ENCODE measurements at places on chromosomes 2 and 18. TPM values are rescaled to one million over a fixed set of nuclear protein-coding genes. Genes with fewer than 3 reads are reported as not detected.

- H3K4me3 ChIP-seq, result peak within 1 kb of the TSS; percentile 53
- H3K4me1 ChIP-seq, result no peaks in the 10 kb centered on the region
- no peaks in the 10 kb centered on the region for H3K27me3 ChIP-seq
- no peak within 1 kb of the TSS for H3K27ac ChIP-seq
Measured at GRCh38 chr2:170715062-170715931, at the start of gene SP5. Gene SP5 (plus strand): TSS chr2:170715337. CDS start chr2:170715513, 176 bp downstream.

- H3K36me3 ChIP-seq, result no peaks in the 10 kb centered on the region
- peaks cover 1% of the 10 kb centered on the region for H3K4me1 ChIP-seq
- no peak for DNase-seq
- no peaks in the 10 kb centered on the region for H3K27me3 ChIP-seq
- no peak overlapping the region for H3K4me3 ChIP-seq
Measured at GRCh38 chr2:69701100-69701945, 40.6 kb upstream of the ANXA4 start.

DNA sequence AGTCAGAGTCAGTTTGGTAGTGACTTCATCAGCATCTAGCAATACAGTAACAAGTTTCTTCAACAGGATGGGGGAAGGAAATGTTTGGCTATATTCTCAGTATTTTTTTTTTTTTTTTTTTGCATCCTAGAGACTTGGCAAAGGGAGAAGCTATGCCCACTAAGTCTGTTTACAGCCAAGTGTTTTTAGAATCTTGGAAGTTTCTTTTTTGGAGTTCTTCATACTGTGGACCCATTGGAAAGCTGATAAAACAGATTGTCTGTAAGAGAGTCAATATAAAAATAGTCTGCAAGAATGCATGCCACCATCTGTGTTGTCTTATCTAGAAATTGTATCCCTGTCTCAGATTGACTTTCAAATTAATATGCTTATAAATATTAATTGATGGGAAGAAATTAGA lies 171.2 kb downstream of the ADCYAP1 start:
- H3K4me1 ChIP-seq, result no peaks in the 10 kb centered on the region
- no peaks in the 10 kb centered on the region for H3K36me3 ChIP-seq
- H3K4me3 ChIP-seq, result no peak overlapping the region
- no peak overlapping the region for H3K27ac ChIP-seq
- no peak for DNase-seq
- H3K27me3 ChIP-seq, result no peaks in the 10 kb centered on the region

DNA sequence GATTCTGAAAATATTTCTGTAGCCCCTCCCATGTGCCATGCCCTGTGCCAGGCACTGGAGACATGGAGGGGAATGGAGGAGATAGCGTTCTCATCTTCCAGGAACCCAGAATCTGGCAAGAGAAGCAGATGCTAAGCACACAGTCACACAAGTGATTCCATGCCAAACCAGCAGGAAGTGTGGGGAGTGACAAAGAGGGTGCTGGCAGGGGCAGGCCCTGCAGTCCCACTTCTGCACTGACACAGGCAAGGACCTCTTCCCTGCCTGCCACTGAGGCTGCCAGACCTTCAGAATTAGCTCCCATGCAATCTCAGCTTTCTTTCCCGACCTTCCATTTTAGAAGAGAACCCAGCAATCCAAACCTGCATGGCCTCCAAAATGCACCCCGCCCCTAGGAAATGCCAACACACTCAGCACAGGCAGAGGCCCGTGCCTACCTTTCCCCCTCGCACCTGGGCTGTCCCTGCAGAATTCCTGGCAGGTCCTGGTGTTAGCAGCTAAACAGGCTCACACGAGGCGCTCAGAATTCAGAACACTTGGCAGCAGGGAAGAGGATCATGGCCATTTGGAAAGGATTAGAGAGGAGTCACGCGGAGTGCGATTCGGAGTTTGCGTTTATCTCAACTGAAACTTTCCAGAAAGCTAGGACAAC lies 155.3 kb downstream of the MSH2 start:
- H3K36me3 ChIP-seq, result no peaks in the 10 kb centered on the region
- H3K27ac ChIP-seq, result no peak overlapping the region
- DNase-seq, result no peak
- H3K4me1 ChIP-seq, result no peaks in the 10 kb centered on the region

- H3K27me3 ChIP-seq, result no peaks in the 10 kb centered on the region
- no peaks in the 10 kb centered on the region for H3K4me1 ChIP-seq
- H3K27ac ChIP-seq, result no peak overlapping the region
- peaks cover 8% of the 10 kb centered on the region for H3K36me3 ChIP-seq
Measured at GRCh38 chr18:74508821-74509225, 12.7 kb downstream of the CNDP2 start.

- H3K4me1 ChIP-seq, result peaks cover 2% of the 10 kb centered on the region
- H3K27ac ChIP-seq, result no peak overlapping the region
- H3K4me3 ChIP-seq, result no peak overlapping the region
- H3K36me3 ChIP-seq, result no peaks in the 10 kb centered on the region
Measured at GRCh38 chr2:163970058-163970813, 234.4 kb upstream of the FIGN start.

- H3K27me3 ChIP-seq, result no peaks in the 10 kb centered on the region
- no peak overlapping the region for H3K27ac ChIP-seq
- no peak overlapping the region for H3K4me3 ChIP-seq
- H3K4me1 ChIP-seq, result no peaks in the 10 kb centered on the region
- DNase-seq, result no peak
- H3K36me3 ChIP-seq, result no peaks in the 10 kb centered on the region
Measured at GRCh38 chr2:227433171-227433570, 38.8 kb upstream of the AGFG1 start.

DNA sequence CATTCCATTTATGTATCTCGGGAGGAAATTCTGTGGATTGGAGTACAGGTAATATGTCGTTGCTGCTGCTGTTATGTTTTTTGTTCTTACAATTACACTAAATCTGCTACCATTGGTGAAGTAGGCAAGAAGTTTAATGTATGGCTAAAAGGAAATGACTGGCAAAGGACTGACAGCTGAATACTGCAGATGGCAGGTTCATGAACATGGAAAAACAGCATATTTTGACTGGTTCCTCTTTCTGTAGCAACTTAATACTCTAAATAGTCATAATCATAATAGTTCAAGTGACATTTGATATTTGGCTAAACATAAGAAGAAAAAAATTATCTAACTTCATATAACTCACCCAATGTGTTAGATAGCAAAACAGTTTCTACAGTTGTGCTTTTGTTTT lies 84.5 kb upstream of the PGAP1 start:
- no peaks in the 10 kb centered on the region for H3K4me1 ChIP-seq
- H3K27me3 ChIP-seq, result no peaks in the 10 kb centered on the region
- H3K27ac ChIP-seq, result no peak overlapping the region
- H3K4me3 ChIP-seq, result no peak overlapping the region
- H3K36me3 ChIP-seq, result no peaks in the 10 kb centered on the region

- H3K27ac ChIP-seq, result no peak overlapping the region
- H3K27me3 ChIP-seq, result no peaks in the 10 kb centered on the region
- no peak overlapping the region for H3K4me3 ChIP-seq
Measured at GRCh38 chr2:160371251-160372009, 122.2 kb downstream of the RBMS1 start.

DNA sequence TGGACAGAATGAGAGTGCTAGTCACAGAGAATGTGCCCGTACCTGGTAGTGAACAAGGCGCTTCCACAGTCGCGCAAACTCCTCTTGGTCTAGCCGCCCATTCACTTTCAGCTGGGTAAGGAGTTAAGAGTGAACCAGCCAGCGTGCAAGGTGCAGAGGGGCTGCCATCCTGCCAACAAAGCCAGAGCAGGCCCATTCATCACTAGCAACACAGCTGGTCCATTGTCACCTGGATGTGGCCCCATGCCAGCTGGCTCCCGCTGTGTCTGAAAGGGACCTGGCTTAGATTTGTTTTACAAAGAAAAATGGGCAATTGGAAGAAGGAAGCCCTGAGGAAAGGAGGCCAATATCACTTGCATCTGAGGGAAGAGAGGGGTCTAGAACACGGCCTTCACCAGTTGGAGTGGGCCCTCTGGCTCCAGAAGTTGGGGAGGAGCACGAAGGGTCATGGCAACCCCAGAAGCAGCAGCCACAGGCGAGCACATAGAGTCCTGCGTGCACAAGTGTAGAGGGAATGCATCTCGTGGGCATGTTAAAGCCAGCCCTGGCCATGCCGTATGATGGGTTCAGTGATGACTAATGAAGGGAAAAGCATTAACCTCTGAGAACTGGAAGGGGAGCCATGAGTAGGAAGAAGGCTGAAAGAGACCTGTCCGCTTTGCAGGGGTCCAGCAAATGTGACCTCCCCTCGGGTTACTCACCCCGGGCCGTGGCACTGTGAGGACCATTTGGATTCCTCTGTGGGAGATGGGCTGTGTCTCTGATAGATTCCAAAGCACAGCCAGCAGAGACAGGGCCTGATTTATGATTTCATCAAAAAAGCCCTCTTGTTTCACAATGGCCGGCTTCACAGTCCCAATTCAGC lies 70.6 kb downstream of the CAPN13 start:
- DNase-seq, result no peak
- no peaks in the 10 kb centered on the region for H3K4me1 ChIP-seq
- no peaks in the 10 kb centered on the region for H3K27me3 ChIP-seq
- H3K27ac ChIP-seq, result no peak overlapping the region
- H3K36me3 ChIP-seq, result no peaks in the 10 kb centered on the region

- H3K4me3 ChIP-seq, result no peak overlapping the region
- peak; percentile 49 for DNase-seq
- no peaks in the 10 kb centered on the region for H3K4me1 ChIP-seq
Measured at GRCh38 chr2:23615216-23616020, 230.4 kb downstream of the KLHL29 start.

- no peaks in the 10 kb centered on the region for H3K27me3 ChIP-seq
- DNase-seq, result no peak
- no peaks in the 10 kb centered on the region for H3K36me3 ChIP-seq
- no peak overlapping the region for H3K4me3 ChIP-seq
- H3K4me1 ChIP-seq, result no peaks in the 10 kb centered on the region
Measured at GRCh38 chr18:13176847-13177246, 41.7 kb upstream of the LDLRAD4 start.

DNA sequence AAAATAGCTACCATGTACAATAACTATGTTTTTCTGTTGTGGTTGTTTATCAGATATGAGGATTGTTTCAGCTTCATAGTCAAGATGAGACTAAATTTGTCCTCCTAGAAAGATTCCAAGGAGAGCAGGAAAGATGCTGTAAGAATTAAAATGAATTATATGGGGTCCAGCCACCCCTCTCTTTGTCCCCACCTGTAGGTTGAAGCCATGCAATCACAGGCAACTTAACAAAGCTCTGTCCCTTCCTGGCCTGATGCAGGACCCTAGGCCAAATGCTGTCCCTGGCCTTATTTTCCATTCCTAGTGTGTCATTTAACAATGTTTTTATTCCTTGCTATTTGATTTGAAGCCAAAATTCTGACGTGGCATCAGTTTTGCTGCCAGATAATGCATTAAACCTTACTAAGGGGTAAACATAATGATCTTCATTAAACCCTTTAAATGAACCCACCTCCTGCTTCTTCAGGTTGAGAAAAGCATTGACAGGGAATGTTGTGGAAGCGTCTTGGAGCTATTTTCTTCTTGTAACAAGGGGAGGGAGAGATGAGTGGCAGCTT lies 240.9 kb upstream of the ZNF521 start:
- H3K27me3 ChIP-seq, result no peaks in the 10 kb centered on the region
- no peak overlapping the region for H3K4me3 ChIP-seq
- H3K36me3 ChIP-seq, result no peaks in the 10 kb centered on the region
- H3K4me1 ChIP-seq, result no peaks in the 10 kb centered on the region
- DNase-seq, result no peak

DNA sequence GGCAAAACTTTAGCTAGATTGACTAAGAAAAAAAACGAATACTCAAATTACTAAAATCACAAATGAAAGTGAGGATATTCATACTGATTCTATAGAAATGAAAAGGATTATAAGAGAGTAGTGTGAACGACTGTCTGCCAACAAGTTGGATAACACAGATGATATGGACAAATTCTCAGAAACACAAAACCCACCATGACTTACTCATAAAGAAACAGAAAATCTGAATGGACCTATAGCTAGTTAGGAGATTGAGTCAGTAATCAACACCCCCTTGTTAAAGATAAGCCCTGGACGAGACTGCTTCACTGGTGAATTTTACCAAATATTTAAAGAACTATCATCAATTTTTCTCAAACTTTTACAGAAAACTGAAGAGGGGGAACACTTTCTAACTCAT lies 108.8 kb upstream of the TMEM200C start:
- H3K27me3 ChIP-seq, result no peaks in the 10 kb centered on the region
- no peak for DNase-seq
- no peak overlapping the region for H3K4me3 ChIP-seq
- H3K27ac ChIP-seq, result no peak overlapping the region

DNA sequence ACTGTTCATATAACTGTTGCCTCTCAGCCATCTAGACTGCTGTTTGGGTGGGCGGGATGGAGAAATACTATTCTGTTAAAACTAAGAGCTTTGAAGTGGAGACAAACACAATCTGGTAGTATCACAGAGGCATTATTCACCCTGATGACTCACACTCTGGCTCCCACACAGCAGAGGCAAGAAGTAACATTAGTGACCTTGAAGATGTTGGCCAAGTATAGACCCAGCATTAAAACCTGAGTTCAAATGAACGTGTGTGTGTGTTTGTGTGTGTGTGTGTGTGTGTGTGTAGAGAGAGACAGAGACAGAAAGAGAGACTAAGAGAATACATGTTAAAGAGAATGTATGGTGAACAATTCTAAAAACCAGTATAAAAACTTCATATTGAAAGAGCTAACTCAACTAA lies 22.5 kb upstream of the ACVR1 start:
- no peak for DNase-seq
- H3K27me3 ChIP-seq, result no peaks in the 10 kb centered on the region
- H3K36me3 ChIP-seq, result no peaks in the 10 kb centered on the region
- no peak overlapping the region for H3K27ac ChIP-seq

DNA sequence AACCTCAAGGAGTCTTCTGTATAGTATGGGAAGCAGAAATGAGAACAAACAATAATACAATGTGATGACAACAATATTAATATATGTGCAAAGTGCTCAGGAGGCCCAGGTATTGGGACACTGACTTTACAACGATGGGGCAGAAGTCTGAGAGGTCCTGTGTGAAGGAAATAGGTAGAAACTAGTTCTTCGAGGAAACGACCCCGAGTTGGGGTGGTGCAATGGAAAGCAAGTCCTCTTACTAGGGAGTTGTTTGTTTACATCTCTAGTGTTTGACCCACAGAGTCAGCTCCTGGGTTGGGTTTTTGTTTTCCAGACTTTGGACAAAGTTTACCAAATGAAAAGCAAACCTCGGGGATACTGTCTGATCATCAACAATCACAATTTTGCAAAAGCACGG lies 16.2 kb downstream of the CASP8 start:
- H3K27ac ChIP-seq, result no peak overlapping the region
- peaks cover 4% of the 10 kb centered on the region for H3K36me3 ChIP-seq
- H3K27me3 ChIP-seq, result no peaks in the 10 kb centered on the region
- no peaks in the 10 kb centered on the region for H3K4me1 ChIP-seq
- no peak for DNase-seq

The ST8SIA3 gene
- not detected for total RNA-seq

The GCKR gene
- total RNA-seq, result 0.69 TPM

The FMNL2 gene
- total RNA-seq, result 53.2 TPM

The RSAD2 gene
- total RNA-seq, result 4.9 TPM

The MPV17 gene
- 68.7 TPM for total RNA-seq

The UGT1A4 gene
- not detected for total RNA-seq

The SCN1A gene
- not detected for total RNA-seq

The UGT1A10 gene
- total RNA-seq, result not detected

The STARD6 gene
- not detected for total RNA-seq

The ACADL gene
- total RNA-seq, result 32.8 TPM

The LRRTM4 gene
- 0.52 TPM for total RNA-seq

The SLC16A14 gene
- 6.0 TPM for total RNA-seq

The RTP5 gene
- total RNA-seq, result not detected
